Activated naive CD4-positive, alpha-beta T cell treated with anti-CD3 and anti-CD28 coated beads, Interleukin-2, amount 50 U/mL, for 16 hours (primary cell): ENCODE measurements at places on chromosomes 13 and 19.
A peak's percentile ranks its signal among the peaks of the same experiment; 100 is the strongest.

GRCh38 chr13:103287659-103288058 is 221.4 kb upstream of the SLC10A2 start:
- no peak for DNase-seq

GRCh38 chr19:14112809-14113385 is 4.7 kb downstream of the PRKACA start:
- no peak for DNase-seq

- no peak for DNase-seq
Observed at GRCh38 chr13:95074820-95075219, 226.4 kb downstream of the ABCC4 start.

DNA sequence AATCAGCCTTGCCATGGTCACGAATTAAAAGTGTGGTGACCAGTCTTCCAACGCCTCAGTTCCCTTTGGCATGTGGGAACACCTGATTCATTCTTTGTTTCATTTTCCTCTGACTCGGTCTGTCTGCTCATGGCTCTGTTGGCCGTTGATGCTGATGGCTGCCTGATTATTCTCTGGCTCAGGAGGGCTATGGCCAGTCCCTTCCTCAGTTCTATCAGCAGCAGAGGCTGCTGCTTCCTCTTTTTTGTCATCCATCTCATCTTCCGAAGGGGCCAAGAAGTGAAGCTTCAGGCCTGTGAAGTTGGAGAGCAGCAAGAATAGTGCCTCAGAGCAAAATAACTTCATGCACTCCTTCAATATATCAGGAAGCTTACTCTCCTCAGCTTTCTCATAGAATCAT is 9.5 kb upstream of the MLNR start:
- DNase-seq, result no peak

DNA sequence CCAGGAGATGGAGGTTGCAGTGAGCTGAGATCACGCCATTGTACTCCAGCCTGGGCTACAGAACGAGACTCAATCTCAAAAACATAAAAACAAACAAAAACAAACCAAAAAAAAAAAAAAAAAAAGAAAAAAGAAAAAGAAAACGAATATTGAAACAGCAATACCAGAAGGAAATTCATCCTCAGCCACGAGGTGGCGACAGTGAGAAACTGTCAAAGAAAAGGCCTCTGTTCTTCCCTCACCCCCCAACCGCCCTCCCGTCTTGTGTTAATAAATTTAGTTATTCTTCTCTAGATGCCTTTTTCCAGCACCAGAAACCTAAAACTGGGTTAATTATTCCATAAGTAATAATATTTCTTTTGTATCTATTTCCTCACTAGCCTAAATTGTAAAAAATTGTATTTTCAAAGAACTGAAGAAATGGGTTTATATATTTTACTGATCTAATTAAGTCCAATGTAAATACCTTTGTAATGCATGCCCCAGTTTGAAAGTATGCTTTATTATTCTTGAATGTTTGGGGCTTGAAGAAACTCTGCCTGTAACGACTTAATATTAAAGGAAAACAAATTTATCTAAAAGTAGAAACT is 38.6 kb downstream of the LIG4 start:
- peak; percentile 61 for DNase-seq

GRCh38 chr19:4266253-4267000 is 12.6 kb upstream of the SHD start:
- no peak for DNase-seq

GRCh38 chr13:55554741-55555140 is 1586.0 kb upstream of the PRR20A start:
- no peak for DNase-seq

DNA sequence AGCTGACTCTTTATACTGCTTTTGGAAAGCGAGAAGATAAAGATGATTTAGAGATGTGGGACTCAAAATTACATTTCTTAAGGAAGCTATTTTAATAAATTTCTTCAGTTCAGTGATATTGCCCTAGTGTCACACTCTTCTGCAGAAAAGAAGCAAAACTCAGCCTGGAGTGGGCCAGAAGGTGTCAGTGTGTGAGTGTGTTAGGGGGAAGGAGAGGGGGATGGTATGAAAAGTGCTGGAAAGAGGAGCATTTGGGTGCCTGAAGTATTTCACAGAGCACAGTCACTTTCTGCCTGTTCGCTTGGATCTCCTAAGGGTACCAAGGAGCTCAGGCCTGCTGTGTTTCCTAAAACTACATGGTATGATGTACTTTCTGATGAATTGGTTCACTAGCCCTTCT is 84.5 kb upstream of the FRY start:
- DNase-seq, result no peak

- no peak for DNase-seq
Observed at GRCh38 chr19:11323601-11324078, 15.8 kb downstream of the RAB3D start.

- no peak for DNase-seq
Observed at GRCh38 chr13:66214467-66214866, 1015.7 kb downstream of the PCDH9 start.

DNA sequence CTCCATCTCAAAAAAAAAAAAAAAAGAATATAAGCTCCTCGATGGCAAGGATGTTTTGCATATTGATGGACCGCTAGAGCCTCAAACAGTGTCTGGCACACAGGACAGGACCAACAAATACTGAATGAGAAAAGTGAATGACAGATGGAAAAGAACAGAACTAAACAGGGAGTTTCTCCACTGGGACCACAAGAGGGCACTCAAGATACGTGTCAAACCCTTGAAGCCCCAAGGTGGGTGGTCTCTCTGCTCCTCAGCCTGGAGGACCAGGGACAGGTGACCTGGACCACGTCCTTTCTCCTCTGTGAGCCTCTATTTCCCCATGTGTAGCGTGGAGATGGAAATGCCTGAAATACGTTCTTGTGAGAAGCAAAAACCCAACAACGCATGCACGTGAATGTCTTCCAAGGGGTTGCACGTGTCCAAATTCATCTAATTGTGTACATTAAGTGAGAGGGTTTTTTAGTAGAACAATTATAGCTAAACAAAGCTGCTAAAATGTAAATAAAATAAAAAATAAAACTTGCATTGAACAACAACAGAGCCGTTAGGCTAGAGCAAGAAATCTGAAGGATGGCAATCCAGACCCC is 5.7 kb upstream of the CDC42EP5 start:
- no peak for DNase-seq
